Left ventricle myocardium superior (tissue), 1 donor: ENCODE measurements at places on chromosomes 12 and 14. TPM values are rescaled to one million over a fixed set of nuclear protein-coding genes. Genes with fewer than 3 reads are reported as not detected.
A peak's percentile ranks its signal among the peaks of the same experiment; 100 is the strongest.

The ART4 gene
- 3.3 TPM for total RNA-seq

The CCDC177 gene
- total RNA-seq = not detected

The GPRC5D gene
- not detected for total RNA-seq

The DPF3 gene
- 28.7 TPM for total RNA-seq

The NOVA1 gene
- total RNA-seq = 1.9 TPM

DNA sequence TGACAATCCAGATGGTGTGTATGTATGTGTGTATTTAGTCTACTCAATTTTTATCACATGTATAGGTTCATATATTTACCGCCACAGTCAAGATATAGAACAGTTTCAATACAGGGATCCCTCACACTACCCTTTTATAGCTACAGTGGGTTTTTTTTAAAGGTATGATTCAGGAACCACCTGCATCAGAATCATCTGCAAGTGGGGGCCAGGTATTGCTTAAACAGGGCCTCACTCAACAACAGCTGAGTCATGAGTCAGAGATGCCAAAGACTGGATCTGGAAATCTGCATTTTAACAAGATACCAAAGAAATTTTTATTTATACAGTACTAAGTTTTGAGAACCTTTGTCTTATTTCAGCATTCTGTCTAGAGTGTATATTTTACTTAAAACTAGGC is 117.6 kb downstream of the SLC35F4 start:
- DNase-seq = no peak

DNA sequence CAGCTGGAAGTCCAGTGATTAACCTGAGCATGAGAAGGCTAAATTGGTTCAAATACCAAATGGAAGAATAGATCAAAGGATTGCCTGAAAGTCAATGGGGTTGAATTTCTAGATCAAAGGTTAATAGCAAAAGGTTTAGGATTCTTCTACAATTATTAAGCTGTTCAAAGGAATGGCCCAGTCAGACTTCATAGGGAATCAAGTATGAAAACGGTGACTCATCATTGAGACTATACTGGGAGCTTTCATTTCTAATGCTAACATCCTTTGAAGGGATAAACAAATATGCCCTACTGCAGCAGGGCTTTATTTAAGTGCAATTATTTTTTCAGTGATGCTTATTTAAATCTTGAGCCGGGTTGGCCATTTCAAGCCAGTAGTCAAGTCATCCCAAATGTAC is 152.8 kb downstream of the RIMBP2 start:
- no peak for DNase-seq

DNA sequence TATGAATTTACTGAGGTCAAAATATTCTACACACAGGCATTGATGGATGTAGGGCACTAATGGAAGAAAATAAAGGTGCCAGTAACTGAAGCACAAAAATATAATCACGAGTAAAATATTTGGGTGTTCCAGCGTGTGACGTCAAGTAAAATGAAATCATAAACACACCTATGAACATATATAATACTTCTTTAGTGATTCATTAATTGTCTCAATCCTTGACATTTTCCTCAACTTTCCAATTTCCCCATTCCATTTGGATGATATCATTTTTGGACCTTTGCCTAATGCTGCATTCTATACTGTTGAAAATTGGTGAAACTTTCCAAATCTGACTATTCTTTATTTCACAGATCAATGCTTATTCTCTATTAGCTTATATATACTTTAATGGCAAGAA is 649.3 kb downstream of the GALC start:
- no peak for DNase-seq

- DNase-seq = no peak
These were observed 20.6 kb upstream of the PYGL start for GRCh38 chr14:50964683-50965390.

GRCh38 chr14:49189375-49189774 is 396.8 kb downstream of the RPS29 start:
- DNase-seq = no peak

GRCh38 chr14:104298458-104298857 is 160.1 kb downstream of the KIF26A start:
- DNase-seq = peak; percentile 3

GRCh38 chr14:21526672-21527317 is 649 bp upstream of the SALL2 start:
- DNase-seq = no peak
